ENCODE measurements at places on chromosomes 6 and 20.

DNA sequence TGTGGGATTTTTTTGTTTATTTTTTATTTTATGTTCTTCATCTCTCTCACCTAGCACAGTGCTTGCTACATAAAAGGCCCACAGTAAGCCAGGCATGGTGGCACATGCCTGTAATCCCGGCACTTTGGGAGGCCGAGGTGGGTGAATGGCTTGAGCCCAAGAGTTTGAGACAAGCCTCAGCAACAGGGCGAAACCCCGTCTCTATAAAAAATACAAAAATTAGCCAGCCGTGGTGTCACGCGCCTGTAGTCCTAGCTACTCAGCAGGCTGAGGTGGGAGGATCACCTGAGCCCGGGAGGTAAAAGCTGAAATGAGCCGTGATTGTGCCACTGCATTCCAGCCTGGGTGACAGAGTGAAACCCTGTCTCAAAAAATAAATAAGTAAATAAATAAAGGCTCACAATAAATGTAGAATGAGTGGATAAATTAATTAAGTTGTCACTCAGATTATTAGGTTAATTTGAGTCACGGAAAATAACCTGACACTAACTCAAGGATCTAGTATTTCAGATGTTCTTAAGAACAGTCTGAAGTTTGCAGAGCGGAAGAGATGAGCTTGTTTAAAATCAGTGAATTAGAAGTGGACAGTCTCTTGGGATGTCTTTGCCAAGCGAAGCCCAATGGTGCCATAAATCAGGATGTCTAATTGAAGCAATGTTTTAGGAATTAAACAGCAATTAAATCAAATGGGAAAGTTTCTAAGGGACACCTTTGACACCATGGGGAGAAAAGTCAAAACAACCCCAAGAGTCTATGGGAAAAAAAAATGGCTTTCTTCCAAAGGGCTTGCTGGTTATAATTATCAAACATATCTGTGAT is 214.4 kb downstream of the ZNF217 start:
- no peak for DNase-seq

GRCh38 chr6:142819603-142820337 is 125.2 kb downstream of the HIVEP2 start:
- no peak for DNase-seq

- no peak for DNase-seq
These were observed 98.8 kb downstream of the HUS1B start for GRCh38 chr6:558089-558488.

DNA sequence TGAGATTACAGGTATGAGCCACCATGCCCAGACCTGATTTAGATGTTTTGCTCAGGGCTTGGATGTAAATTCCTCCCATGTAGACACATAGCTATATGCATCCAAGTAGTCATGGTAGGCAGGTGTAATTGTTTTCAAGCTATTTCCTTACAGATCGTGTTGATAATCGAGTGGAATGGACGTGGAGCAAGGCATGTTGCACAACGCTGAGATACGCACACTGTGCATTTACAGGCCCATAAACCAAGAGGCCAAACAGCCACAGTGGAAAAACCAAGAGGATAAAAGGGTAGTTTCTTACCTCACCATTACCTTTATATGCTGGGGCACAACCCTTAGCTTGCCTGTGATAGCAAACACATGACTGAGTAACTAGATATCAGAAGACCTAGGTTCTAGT is 51.0 kb upstream of the ADGRF1 start:
- DNase-seq: no peak

DNA sequence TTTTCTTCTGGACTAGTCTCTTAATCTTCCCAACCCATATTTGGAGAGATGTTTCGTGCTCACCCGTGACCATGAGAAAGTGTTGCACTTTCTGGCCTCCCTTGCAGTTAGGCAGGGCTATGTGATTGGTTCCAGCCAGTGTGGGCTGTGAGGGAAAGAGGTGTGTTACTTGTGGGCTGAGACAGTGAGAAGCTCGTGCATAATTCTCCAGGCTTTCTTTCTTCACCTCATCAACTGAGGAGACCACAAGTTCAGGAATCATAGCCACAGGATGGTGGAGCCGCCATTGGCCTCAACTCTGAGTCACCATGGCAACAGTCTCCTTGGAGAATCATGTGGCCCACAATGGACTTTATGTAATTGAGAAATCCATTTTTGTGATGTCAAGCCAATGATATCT is 57.5 kb upstream of the FUCA2 start:
- DNase-seq: no peak

GRCh38 chr6:96651816-96652215 is 88.9 kb downstream of the FHL5 start:
- DNase-seq: no peak

DNA sequence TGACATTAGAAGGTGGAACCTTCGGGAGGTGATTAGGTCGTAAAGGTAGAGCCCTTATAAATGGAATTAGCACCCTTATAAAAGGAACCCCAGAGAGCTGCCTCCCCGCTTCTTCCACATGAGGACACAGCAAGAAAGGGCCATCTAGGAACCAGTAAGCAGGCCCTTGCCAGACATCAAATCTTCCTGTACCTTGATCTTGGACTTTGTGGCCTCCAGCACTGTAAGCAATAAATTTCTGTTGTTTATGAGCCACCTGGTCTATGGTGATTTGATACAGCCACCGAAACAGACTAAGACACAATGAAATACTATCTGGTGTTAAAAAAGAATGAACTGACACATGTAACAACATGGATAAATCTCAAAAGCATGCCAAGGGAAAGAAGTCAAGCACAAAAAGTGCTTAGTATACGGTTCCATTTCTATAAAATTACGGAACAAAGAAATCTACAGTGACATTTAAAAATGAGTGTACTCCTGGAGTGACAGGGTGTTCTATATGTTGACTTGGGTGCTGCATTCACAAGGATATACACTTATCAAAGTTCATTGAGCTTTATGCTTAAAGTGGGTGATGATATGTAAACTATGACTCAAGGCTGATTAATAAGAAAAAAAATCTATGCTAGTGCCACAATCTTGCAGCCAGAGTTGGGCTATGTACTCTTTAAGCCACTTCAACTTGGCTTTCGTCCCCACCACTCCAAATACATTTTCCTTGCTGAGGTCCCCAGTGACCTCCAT is 18.4 kb downstream of the SERPINB1 start:
- DNase-seq: no peak

DNA sequence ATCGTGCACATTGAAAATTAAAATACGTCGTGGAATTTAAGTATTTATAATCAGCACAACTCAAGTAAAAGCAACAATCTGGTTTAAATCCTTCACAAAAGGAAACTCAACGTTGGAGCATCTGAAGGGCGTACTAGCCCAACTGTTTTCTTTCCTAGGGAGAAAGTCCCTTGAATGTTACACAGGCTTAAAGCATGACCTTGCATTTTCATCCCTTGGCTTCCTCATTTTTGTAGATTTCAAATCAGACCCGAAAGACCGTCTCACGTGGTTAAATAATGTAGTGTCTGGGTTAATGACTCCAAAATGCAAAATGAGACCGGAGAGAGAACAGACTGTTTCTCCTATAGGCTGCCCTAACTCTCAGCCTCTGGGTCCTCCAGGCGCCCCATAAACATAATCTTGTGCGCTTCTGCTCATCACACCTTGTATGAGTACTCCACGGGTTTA is 249.2 kb upstream of the RREB1 start:
- no peak for DNase-seq

DNA sequence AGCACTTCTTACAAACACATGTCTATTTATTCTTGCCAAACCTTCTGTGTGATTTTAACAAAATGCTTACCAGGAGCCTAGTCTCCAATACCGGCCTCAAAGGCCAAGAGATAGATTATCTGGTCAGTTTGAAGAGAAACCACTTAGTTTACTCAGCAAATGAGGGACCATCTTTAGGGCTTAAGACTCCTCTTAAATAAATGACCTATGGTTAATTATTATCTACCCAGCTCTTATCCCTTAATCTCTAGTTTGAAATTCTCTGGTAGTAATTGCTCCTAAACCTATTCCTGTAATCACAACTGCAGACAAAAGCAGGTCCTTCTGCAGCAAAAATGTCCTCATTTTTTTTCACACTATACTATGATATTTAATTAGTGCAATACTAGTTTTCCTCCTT is 301.8 kb downstream of the KIF16B start:
- no peak for DNase-seq

DNA sequence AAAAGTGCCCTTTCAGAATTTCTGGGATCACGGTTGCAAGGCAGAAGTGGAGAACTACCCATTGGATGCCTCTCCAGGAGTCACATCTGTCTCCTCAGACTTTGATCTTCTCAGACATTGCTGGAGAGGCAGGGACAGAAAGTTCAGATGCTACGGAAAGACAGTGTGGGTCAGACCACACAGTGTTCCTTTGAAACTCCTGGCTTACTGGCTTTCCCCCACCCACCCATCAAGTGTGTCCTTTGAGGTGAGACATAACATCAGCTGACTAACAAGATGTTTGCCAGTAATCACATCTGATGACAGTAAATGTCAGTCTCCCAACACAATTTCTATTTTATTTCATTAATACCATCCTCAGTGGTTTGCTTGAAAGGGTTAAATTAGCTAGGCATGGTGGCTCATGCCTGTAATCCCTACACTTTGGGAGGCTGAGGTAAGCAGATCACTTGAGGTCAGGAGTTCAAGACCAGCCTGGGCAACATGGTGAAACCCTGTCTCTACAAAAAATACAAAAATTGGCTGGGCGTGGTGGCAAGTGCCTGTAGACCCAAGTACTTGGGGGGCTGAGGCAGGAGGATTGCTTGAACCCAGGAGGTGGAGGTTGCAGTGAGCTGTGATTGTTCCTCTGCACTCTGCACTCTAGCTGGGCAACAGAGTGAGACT is 67.2 kb upstream of the SNX9 start:
- DNase-seq: peak; percentile 70

All from T-cell (primary cell).